Chondrocyte (in vitro differentiated cells): ENCODE measurements at places on chromosomes 7 and 10. TPM values are rescaled to one million over a fixed set of nuclear protein-coding genes. Genes with fewer than 3 reads are reported as not detected.

DNA sequence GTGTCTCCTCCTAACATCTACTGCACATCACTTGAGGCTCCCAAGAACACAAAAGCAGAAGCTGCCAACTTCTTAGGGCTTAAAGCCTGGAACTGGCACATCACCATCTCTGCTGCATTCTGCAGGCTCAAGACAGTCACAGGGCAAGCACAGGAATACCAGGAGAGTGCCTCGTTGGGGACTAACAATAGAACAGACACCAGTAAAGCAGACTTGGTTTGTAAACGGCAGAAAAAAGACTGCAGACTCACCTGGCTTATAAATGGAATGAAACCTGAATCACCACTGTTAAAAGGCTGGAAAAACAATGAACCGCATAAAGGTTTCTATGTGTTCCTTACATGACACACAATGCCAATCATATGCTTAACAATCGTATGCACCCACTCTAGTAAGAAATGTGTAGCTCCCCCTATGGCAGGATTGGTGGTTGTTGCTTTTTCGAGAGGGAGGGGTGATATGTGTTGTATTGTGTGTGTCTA lies 12.8 kb downstream of the RHEB start:
- H3K4me3 ChIP-seq, result no peak overlapping the region
- H3K4me1 ChIP-seq, result peaks cover 67% of the 10 kb centered on the region
- DNase-seq, result no peak
- no peaks in the 10 kb centered on the region for H3K36me3 ChIP-seq
- no peaks in the 10 kb centered on the region for H3K27me3 ChIP-seq

Gene WNT2
- 0.62 to 1.6 TPM (median 0.90 TPM) in 3 replicates for total RNA-seq

Gene HGF
- 3.4 to 20.6 TPM (median 3.7 TPM) in 3 replicates for total RNA-seq

Gene EN2
- total RNA-seq, result 0.15 to 0.99 TPM (median 0.15 TPM) in 3 replicates

Gene STEAP1B
- total RNA-seq, result 1.5 to 5.1 TPM (median 4.2 TPM) in 3 replicates

Gene PDCD11
- total RNA-seq, result 24.7 to 33.0 TPM (median 27.9 TPM) in 3 replicates

Gene RAMP3
- total RNA-seq, result not detected in 3 replicates

Gene KEL
- 0.40 to 0.79 TPM (median 0.44 TPM) in 3 replicates for total RNA-seq

Gene ZNF853
- 13.4 to 16.2 TPM (median 15.1 TPM) in 3 replicates for total RNA-seq
